Activated effector memory CD4-positive, alpha-beta T cell treated with Interleukin-2 at 50 U/mL for 16 hours (primary cell): ENCODE measurements at places on chromosomes 4 and X.

DNA sequence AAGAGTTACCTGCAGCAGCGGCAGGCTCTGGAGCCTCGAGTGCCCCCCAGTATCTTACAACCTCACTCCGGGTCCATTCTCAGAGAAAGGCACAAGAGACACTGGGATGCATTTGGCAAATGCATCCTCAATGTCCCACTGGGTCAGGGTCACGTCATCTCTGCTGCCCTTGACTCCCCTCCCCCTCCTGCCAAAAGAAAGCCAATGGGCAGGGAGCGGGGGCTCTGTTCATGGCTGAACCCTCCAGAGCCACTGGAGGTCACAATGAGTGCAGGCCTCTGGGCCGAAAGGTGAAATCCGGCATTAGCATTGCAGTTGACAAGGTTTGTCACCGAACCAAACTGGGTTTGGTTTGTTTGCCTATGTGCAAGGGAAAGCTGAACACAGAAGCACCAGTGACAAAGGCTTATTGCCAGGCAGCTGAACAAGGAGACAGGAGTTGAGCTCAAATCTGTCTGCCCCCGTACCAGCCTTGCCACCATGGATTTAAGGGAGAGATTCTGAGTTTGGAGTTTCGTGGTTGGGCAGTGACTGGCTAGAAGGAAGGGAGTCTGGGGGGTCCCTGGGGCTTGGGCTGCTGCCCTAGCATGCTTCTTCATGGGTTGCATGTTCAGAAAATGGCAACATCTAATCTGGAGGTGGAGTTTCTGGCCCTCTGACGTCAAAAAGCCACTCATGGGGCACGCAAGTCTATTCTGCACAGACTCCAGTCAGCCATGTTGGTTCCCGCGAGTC, 64.3 kb downstream of the HTRA3 start:
- DNase-seq, result no peak

GRCh38 chr4:184450045-184450444, 24.3 kb downstream of the IRF2 start:
- no peak for DNase-seq

DNA sequence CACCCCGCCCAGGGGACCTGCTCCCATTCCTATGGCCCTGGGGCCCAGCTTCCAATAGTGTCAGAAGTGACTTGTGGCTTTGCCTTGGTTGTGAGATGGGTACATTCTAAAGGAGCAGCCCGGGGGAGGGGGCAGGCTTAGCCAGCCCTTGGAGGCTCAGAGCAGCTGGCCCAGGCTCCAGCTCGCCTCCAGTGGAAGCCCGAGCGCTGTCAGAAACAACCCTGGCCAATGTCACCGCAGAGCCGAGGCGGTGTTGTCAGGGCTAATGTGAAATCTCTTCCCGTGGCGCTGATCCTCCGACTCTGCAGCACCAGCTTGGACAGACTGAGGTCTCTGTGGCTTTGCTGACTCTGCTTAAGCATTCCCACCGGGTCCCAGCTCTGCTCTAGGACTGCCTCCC, 29.2 kb upstream of the ZNF81 start:
- no peak for DNase-seq

GRCh38 chr4:119053997-119054396, 81.6 kb upstream of the MYOZ2 start:
- DNase-seq, result no peak
